ENCODE measurements at places on chromosomes 3 and 15. TPM values are rescaled to one million over a fixed set of nuclear protein-coding genes. Genes with fewer than 3 reads are reported as not detected.

The SLCO2A1 gene
- total RNA-seq: 2.2 TPM

The C3orf70 gene
- total RNA-seq: 33.5 TPM

The CPN2 gene
- total RNA-seq: 1.1 TPM

The RARB gene
- total RNA-seq: 0.99 TPM

The CHRFAM7A gene
- total RNA-seq: 23.1 TPM

The KBTBD13 gene
- 3.4 TPM for total RNA-seq

The FSD2 gene
- not detected for total RNA-seq

DNA sequence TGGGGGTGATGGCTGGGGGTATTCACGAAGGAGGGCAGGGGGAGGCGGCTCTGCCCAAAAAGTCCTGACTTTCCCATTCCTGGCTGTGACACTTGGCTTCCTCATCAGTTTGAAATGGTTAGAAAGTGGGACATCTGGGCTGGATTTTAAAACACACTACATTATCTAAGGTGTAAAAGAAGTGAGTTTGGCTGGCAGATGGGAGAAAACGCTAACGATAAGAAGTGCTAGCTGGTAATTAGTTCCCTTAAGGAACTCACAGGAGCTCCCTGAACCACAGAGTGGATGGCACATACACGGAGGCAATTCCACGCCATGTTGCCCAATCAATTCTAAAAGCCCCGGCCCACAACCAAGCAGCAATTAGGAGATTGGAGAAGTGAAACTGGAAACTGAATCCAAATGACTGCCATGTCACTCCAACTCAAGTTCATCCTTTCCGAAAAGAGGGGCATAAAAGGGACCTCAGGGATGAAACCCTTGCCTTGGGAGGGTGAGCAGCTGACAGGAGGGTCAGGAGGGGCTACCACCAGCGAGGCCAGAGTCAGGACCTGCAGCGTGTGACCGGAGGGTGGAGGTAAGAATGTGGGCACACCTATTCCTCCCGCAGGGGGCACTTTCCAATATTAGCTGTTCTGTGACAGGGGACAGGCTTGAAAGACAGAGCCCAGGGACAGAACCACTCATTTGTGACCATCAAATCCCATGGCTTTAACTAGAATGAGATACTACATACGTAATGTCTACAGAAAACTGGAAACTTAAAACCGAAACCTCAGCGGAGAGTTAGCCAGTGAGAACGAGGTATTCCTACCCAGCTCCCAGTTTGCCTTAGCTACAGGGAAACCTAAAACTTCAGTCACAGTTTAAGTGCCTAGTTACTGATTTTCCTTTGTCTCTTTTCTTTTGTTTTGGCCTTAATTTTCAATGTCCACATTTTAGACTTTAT lies 95.3 kb upstream of the OXTR start:
- no peak overlapping the region for H3K4me3 ChIP-seq
- H3K4me1 ChIP-seq: no peaks in the 10 kb centered on the region
- H3K27ac ChIP-seq: no peak overlapping the region
